Kidney (tissue), 22 donors: ENCODE measurements at places on chromosomes 3 and 15. TPM values are rescaled to one million over a fixed set of nuclear protein-coding genes. Genes with fewer than 3 reads are reported as not detected.

The PLSCR5 gene
- not detected for polyA plus RNA-seq

DNA sequence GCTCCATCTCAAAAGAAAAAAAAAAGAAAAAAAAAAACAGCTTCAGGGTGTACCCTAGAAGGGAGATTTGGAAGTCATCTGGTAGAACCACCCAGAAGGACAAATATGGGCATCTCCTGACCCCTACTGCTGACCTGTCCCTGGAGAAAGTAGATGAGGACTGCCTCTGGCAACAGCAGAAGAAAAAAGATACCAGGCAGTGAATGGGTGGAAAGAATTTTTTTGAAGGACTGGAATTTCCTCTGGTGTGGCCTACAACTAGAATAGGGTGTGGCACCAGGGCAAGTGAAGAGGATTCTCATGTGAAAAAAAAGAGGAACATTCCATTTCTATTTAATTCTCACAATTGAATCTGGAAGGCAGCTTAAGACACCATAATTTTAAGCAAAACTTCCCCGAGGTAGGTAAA lies 3.1 kb downstream of the ANXA2 start:
- no peak for DNase-seq

The P2RY14 gene
- 0.54 TPM for polyA plus RNA-seq

GRCh38 chr15:64095795-64096667 lies at the start of gene SNX1:
Gene SNX1, plus strand, starts transcription at chr15:64095982. Its CDS starts 32 bp downstream, at chr15:64096014.
- peak; percentile 97 for DNase-seq

The SI gene
- 0.11 TPM for polyA plus RNA-seq

- DNase-seq = no peak
These were observed at the start of gene EOMES for GRCh38 chr3:27721717-27722564. Gene EOMES, minus strand, starts transcription at chr3:27722323. Its CDS starts 29 bp downstream, at chr3:27722294.

The SLC51A gene
- polyA plus RNA-seq = 6.5 TPM

The CAMK2N2 gene
- 0.39 TPM for polyA plus RNA-seq

- no peak for DNase-seq
These were observed 14.2 kb upstream of the PPP1R2 start for GRCh38 chr3:195557322-195557721.

The SCG3 gene
- polyA plus RNA-seq = 0.11 TPM

DNA sequence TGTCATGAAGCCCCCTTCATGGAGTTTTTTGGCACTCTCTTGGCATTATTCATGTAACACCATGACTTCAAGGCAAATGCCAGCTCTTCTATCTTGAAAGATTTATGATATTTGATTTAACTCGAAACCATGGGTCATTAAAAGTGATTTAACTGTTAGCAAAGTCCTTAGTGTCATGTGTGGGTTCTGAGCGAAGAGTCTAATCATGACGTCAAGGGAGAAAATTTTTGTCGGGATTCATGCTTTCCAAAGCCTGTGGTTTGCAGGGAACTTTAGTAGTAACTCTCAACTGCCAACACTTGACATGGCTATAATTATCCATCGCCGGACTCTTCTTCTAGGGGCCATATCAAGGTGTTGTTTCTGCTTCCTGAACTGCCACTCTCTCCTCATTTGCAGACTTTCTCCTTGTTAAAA lies 11.5 kb downstream of the GXYLT2 start:
- no peak for DNase-seq

DNA sequence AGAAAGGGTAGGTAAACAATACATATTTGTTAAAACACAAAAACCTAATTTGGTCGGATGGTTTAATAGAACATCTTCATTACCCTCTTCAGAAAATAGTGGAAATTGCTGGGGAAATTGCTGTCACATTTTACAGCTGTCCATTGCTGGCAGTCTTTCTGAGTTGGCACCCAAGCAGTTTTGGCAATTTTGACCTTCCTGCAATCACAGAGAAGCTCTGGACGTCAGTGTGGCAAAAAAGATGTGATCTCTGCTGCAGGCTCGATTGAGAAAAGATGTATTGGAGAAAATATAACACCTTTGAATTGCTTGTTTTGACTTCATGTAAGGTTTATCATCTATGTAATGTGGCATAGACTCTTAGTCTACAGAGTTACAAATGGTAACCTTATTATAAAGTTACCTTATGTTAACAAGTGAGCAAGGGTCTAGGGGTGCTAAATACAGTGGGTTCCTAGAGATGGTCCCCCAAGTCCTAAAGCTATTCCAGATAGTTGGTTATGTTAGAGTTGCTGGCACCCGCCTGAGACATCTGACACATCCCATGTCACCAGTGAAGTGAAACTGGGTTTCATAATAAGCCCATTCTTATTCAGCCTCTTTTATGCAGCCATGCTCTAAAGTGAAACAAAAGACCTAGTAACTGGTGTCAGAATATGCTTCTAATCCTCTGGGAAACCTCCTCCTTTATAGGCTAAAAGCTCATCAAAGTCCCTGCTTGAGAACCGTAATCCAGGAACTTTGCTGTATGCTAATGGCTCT lies 14.0 kb downstream of the UBE2E1 start:
- no peak for DNase-seq

The CNTN3 gene
- polyA plus RNA-seq = 3.8 TPM

The IL20RB gene
- not detected for polyA plus RNA-seq

DNA sequence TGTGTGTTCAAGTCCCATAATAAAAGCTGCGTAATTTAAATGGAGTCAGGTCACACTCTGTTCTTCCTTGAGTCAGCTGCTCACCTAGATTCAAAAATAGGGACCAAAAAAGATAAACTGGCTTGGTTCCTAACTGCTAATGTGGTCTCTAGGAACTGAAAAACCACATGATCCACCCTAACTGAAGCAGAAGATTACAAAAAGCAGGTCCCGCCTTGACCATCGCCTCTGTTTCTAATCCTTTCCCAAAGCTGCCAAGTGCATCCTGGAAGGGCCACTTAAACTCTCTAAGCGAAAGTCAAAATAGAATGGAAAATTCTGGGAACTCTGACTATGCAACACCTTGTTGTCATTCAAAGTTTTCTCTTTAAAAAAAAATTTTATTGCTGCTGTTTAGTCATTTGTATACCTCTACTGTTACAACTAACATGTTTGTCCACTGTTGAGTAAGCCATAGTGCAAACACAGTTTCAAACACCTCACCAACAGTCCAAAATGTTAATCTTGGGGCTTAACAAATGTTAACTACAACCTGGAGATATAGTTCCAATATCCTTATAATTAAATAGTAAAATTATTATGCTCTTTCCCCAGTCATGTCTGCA lies 88.9 kb upstream of the THBS1 start:
- DNase-seq = no peak

- no peak for DNase-seq
These were observed 169.1 kb downstream of the TPRG1 start for GRCh38 chr3:189340680-189341460.

The WDR76 gene
- 0.73 TPM for polyA plus RNA-seq

The FRMD4B gene
- 11.8 TPM for polyA plus RNA-seq

DNA sequence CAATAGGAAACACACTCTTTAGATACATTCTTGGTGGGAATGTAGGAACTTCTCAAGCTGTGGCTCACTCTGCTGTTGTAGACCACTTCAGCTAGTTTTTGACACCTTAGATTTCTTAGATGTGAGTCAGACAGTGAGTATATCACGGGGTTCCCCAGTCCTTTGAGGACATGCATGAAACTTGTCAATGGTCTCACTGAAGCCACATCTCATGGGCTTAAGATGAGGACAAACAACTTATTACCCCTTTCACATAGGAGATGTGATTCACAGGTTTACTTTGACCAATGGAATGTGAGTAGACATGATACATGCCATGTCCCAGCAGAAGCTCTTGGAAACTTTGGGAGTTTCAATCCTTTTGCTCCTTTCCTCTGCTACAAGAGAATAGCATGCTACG lies 325.5 kb downstream of the CHST2 start:
- no peak for DNase-seq

DNA sequence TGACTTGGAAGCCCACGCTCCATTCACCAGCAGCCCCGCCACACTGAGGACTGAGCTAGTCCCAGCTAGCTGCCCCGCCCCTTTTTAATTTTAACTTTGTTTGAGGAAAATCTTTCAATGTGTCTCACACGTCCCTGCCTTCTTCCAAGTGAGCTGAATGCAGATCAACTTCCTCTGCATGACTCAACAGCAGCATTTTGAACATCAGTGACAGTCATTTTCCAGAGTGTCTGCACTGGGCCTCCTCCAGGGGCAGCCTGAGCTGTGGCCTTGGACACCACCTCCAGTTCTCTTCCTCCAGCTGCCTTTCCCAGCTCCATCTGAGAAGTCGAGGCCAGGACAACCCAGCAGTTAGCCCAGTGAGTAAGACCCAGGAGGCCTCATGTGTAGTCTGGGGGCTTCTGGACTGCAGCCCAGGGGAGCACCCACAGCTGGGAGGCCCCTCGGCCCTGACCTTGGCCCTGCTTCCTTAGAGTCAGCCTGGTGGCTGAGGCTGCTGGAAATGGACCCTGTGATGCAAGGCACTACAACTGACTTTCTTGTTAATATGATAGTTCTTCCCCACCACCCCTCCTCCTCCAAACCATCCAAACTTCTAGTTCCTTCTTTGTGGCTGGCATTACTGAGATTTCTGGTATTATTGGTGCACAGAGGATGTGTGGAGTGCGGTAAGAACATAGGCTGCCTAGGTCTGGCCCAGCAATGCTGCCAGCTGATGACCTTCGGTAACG lies 21.4 kb upstream of the ESYT3 start:
- no peak for DNase-seq

- DNase-seq = no peak
These were observed 18.4 kb upstream of the CMTM7 start for GRCh38 chr3:32373276-32373675.

- DNase-seq = no peak
These were observed 216.4 kb downstream of the TIGIT start for GRCh38 chr3:114510201-114510600.

DNA sequence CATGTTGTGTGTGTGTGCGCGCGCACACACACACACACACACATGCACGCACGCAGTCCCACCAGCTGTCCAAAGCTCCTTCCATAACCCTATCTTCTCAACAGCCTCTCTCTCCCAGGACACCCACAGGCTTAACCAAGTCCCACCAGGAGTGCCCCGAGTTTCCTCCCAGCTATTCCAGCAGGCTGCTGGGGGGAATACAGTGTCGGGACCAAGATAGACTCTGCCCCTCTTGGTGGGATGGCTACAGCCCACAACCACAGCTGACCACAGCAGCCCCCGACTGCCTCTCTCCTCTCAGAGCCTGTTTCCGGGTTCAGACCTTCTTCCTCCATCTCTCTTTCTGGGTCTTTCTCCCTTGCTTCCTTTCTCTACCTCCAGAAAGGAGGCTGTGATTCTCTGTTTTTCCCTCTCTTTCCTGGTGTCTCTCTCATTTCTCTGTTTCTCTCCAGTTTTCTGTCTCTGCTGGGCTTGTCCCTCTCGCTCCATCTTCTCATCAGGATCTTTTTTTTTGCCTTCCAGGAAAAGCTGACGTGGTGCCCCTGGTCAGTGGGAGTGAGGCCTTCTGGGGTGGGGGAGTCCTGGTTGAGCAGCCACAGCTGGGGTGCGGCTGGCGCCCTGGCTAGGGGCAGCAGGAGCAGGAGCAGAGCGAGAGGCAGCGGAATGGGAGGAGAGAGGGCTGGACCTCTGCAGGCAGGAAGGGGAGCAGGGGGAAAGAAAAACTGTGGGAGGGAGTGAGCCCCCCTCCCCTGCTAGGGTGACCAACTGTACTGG lies 3.3 kb upstream of the ISLR start:
- DNase-seq = peak; percentile 73

The SLC7A14 gene
- polyA plus RNA-seq = 0.04 TPM

The REC114 gene
- not detected for polyA plus RNA-seq

DNA sequence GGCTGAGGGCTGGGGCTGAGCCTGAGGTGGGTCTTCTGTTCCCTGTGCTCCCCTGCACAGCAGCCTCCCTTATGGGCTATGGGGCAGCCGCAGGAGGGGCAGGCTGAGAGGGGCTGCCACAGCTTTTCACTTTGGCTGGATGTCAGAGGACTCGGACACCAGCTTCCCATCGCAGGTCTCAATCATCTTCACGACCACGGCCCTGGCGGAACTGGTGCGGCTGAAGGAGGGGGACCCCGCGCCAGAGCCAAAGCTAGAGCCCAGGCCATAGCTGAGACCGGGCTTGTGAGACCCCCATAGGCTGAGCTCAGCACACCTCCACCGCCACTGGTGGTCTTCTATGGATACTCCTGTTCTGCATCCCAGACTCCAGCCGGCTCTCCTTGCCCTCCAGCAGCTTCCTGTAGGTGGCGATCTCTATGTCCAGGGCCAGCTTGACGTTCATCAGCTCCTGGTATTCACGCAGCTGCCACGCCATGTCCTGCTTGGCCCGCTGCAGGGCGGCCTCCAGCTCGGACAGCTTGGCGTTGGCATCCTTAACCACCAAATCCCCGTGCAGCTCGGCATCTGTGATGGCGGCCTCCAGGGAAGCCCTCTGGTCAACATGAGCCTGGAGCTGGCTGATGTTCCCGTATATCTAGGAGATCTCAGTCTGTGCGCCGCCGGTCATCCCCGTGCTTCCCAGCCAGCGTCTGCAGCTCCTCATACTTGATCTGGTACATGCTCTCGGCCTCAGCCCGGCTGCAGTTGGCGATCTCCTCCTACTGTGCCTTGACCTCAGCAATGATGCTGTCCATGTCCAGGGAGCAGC lies 181.7 kb upstream of the SYNPR start:
- no peak for DNase-seq

The CIDEC gene
- polyA plus RNA-seq = not detected

The ZPLD1 gene
- polyA plus RNA-seq = not detected

DNA sequence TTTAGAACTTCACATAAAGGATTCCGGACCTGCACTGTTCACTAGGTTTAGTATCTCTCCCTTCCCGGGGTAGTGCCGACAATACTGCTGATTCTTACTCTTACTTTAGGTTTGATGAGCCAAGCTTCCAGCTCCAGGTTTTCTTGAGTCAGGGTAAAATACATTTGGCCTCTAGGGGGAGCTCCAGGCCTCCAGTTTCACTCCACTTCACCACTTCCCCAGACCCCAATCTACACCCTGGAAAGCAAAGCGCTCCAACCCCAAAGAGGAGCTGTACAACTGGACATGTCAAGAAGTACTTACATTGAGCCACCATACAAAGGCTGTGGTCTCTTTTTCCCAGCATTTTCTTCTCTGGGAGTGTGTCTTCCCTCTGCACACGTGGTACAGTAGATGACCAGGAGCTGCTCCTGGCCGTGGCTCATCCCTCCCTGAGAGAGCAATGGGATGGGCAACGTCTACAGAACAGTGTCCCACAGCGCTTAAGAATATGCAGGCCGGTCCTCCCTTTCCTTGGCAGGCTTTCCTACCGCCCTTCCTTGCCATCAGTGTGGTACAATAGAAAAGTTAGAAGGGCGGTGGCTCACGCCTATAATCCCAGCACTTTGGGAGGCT lies 93.9 kb upstream of the CCDC80 start:
- DNase-seq = peak; percentile 62

- no peak for DNase-seq
These were observed 99.8 kb downstream of the TMEM108 start for GRCh38 chr3:133138017-133138416.

The DUOXA1 gene
- 0.52 TPM for polyA plus RNA-seq

DNA sequence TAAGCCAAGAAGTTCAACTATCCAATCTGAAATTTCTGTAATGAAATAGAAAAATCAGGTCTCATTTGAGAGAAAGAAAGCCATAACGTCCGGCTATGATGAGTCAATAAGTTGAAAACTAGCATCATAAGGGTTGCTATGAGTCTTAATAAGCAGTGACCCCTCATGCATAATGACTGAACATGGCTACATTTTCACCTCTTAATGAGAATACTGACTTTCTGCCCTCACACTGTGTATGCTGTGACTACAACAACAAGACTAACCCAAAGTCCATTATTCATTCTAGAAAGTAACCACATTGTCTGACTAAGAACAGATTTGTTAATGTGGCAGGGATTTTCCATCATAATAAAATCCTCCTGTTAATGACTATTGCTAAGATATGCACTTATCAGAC lies 884.0 kb upstream of the CADM2 start:
- DNase-seq = no peak

- DNase-seq = no peak
These were observed 94.1 kb downstream of the PYDC2 start for GRCh38 chr3:191555037-191555436.

The SAXO2 gene
- polyA plus RNA-seq = 5.1 TPM
